ENCODE measurements at places on chromosomes 6 and 20. TPM values are rescaled to one million over a fixed set of nuclear protein-coding genes. Genes with fewer than 3 reads are reported as not detected.

Gene BACH2
- 13.8 TPM for total RNA-seq

Gene RIMS1
- 0.22 TPM for total RNA-seq

Gene DNMT3B
- 0.16 TPM for total RNA-seq

Gene BPI
- 0.41 TPM for total RNA-seq

Gene TNF
- 0.34 TPM for total RNA-seq

Gene RIPPLY2
- total RNA-seq: not detected

Gene TGM2
- 117 TPM for total RNA-seq

Gene ZSCAN16
- 2.0 TPM for total RNA-seq

Gene IL17A
- total RNA-seq: not detected

Gene ADTRP
- total RNA-seq: not detected

Gene TRAM2
- 3.4 TPM for total RNA-seq

Gene CGAS
- total RNA-seq: 0.44 TPM

Gene ID4
- total RNA-seq: 2.2 TPM

Gene FHL5
- 6.1 TPM for total RNA-seq

Gene GPX5
- not detected for total RNA-seq

Gene TMEM170B
- total RNA-seq: 20.0 TPM

Gene RGL2
- 44.5 TPM for total RNA-seq

Gene MAN1A1
- total RNA-seq: 6.2 TPM

Gene LHFPL5
- not detected for total RNA-seq

Gene COL21A1
- total RNA-seq: 0.65 TPM

Gene SNPH
- total RNA-seq: 3.7 TPM

Gene CLPSL2
- total RNA-seq: not detected

Gene COX4I2
- 4.7 TPM for total RNA-seq

Gene MUC22
- 0.08 TPM for total RNA-seq

Gene UCKL1
- total RNA-seq: 34.2 TPM

Gene VSTM2L
- 0.84 TPM for total RNA-seq

Gene ZGPAT
- total RNA-seq: 10.7 TPM

Gene GMEB2
- 10.1 TPM for total RNA-seq

Gene KLHDC3
- total RNA-seq: 92.4 TPM

Gene BMP5
- 3.5 TPM for total RNA-seq

Gene GSTA2
- not detected for total RNA-seq

Gene CYP39A1
- 0.63 TPM for total RNA-seq

Gene NKAIN2
- 0.65 TPM for total RNA-seq

Gene DCDC2
- 0.60 TPM for total RNA-seq

Gene PRKN
- 17.5 TPM for total RNA-seq

Gene PHACTR1
- total RNA-seq: 3.0 TPM

Gene C6orf132
- total RNA-seq: 0.34 TPM

Gene BTNL2
- not detected for total RNA-seq

Gene SLC29A1
- 80.7 TPM for total RNA-seq

Gene LY6G6F
- not detected for total RNA-seq

Gene MAFB
- total RNA-seq: 63.2 TPM

Gene FOXC1
- 1.5 TPM for total RNA-seq

Gene SLC35F1
- 0.32 TPM for total RNA-seq

Gene IMPG1
- total RNA-seq: not detected

Gene OSER1
- total RNA-seq: 97.6 TPM

Gene AIF1
- total RNA-seq: 4.7 TPM

All from psoas muscle (tissue), 8 donors.